ENCODE measurements at places on chromosomes 16 and 17. TPM values are rescaled to one million over a fixed set of nuclear protein-coding genes. Genes with fewer than 3 reads are reported as not detected.

Gene BCO1
- 0.14 TPM for total RNA-seq

Gene NACA2
- 0.19 TPM for total RNA-seq

Gene SLC38A8
- total RNA-seq = 0.57 TPM

Gene FOXJ1
- 0.52 TPM for total RNA-seq

Gene HP
- total RNA-seq = 5.3 TPM

Gene KRT24
- 0.14 TPM for total RNA-seq

Gene VPS35
- 80.2 TPM for total RNA-seq

DNA sequence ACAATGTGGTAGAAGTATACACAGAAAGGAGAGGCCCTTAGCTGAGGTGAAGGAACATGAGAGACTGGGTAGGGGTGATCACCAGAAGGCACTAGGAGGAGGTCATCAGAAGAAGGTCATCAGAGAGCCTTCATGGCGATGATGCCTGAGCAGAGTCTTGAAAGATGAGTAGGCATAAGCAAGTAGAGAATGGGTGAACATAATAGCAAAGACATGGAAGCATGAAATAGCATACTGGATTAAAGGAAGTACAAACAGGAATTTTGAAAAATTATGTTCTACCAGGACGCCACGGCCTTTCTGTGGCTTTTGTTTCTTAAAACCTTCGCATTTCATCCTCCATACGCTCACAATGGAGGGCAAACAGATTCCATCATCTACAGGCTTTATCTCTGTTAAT is 2.9 kb downstream of the IKZF3 start:
- H3K27me3 ChIP-seq = peaks cover 3% of the 10 kb centered on the region
- H3K27ac ChIP-seq = no peak overlapping the region
- no peak for DNase-seq
- H3K36me3 ChIP-seq = no peaks in the 10 kb centered on the region

GRCh38 chr17:64441772-64442540 is 7.0 kb upstream of the MILR1 start:
- H3K4me1 ChIP-seq = peaks cover 23% of the 10 kb centered on the region
- H3K4me3 ChIP-seq = no peak overlapping the region
- H3K36me3 ChIP-seq = no peaks in the 10 kb centered on the region
- peak overlapping the region; percentile 84 for H3K27ac ChIP-seq
- peak; percentile 45 for DNase-seq
- no peaks in the 10 kb centered on the region for H3K27me3 ChIP-seq

DNA sequence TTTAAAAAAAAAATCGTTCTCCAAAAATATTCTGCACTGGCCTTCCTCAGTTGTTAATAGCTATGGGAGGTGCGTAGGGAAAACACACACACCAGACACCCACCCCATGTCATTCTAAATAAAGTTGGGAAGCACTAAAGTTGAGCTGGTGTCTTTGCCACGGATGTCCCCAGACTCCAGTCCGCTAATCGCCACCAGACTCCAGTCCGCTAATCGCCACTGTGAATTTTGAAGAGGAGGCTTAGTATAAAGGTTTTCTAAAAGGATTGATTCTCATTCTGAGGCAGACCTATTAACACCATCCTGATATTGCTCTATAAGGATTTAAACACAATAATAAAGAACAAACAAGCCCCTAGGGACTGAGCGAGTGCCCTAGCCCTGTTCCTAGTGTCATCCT is 22.7 kb upstream of the CPSF4L start:
- no peak overlapping the region for H3K4me3 ChIP-seq

DNA sequence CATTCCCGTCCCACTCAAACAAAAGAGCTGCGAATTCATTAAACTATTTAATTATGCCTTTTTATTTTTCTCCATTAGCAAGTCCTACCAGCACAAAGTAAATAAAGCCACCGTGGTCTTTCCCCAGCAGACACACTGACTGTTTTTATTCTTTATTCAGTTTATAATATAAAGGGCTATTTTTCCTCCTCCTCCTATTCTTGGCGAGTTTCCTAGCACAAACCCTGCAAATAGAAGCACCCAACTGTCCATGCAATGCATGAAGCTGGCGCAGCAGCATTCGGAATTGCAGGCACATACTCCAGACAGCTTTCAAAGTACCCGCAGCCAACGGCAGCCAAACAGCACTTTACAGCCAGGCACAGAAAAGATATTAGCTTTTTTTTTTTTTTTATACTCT is 583.4 kb upstream of the PSMD7 start:
- H3K36me3 ChIP-seq = no peaks in the 10 kb centered on the region
- no peaks in the 10 kb centered on the region for H3K27me3 ChIP-seq
- no peak for DNase-seq
- H3K4me3 ChIP-seq = no peak overlapping the region
- no peak overlapping the region for H3K27ac ChIP-seq

DNA sequence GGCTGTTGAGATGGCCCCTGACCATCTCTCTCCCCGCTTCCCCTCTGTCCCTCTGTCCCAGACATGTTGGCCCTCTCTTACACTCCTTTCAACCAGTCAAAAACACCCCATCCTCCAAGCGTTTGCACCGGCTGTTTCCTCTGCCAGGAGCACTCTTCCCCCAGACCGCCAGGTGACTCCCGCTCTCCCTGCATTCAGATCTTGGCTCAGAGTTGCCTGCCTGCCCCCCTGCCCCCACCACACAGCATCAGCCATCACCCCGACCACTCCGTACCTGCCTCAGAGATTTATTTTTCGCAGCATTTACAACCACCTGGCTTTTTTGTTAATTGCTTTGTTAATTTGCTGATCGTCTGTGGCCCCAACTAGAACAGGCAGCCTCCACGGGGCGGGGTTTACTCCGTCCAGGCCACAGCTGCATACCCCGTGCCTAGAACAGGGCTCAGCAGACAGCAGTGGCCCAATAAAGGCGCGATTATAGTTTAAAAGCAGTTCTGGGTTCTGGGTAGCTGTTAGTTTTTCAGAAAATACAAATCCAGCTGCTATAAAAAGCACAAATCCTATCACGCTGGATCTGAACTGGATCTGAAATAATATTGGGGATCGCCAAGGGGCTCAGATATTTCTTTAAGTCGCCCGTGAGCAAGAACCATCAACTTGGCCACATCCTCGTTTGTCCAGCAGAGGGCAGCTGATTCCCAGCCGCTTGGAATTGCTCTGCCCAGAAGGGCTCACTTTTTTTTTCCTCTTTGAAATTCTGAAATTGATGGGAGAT is 173.6 kb downstream of the IRF8 start:
- H3K27me3 ChIP-seq = peaks cover 25% of the 10 kb centered on the region
- H3K36me3 ChIP-seq = no peaks in the 10 kb centered on the region
- DNase-seq = peak; percentile 0
- no peak overlapping the region for H3K4me3 ChIP-seq
- no peak overlapping the region for H3K27ac ChIP-seq
- no peaks in the 10 kb centered on the region for H3K4me1 ChIP-seq

DNA sequence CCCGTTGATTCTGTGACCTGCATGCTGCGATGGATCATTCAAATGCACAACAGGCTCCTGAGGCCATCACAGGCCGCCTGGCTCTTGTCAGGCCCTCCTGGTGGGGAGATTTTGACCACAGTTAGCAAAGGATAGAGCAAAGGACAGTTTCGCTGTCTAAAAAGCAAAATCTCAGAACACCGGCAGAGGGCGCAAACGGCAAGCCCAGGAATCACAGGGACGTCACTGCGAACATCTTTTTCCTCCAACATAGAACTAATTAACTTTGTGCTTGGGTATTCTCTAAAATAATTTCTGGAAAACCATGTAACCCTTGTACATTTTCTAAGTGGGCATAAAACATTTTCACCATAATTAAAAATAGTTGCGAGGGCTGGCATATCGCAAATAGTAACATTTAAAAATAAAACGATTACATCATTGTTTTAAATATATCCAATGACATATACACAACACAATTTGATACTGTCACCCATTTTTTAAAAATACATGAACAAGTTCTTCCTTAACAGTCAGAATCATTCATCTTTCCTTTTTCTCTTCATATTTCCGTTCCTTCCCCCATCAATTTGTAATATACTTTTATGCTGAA is 19.7 kb upstream of the SLC47A1 start:
- no peak overlapping the region for H3K27ac ChIP-seq
- peaks cover 18% of the 10 kb centered on the region for H3K27me3 ChIP-seq
- H3K36me3 ChIP-seq = no peaks in the 10 kb centered on the region
- H3K4me1 ChIP-seq = no peaks in the 10 kb centered on the region
- no peak overlapping the region for H3K4me3 ChIP-seq

DNA sequence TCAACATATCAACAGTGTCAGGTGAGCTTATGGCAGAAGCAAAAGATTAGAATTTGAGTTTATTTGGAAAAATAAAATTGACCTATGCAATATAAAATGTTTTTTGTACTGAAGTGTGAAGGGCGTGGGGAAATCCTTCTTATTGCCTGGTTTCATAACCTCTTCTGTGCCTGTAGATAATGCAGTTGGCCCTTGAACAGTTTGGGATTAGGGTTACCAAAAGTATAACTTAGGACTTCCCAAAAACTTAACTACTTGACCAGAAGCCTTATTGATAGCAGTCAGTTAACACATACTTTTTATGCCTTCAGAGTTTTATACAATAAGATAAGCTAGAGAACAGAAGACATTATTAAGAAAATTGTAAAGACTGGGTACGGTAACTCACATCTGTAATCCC is 66.0 kb downstream of the TMC6 start:
- peaks cover 32% of the 10 kb centered on the region for H3K36me3 ChIP-seq
- no peak overlapping the region for H3K4me3 ChIP-seq
- no peaks in the 10 kb centered on the region for H3K4me1 ChIP-seq
- H3K27ac ChIP-seq = no peak overlapping the region

- H3K4me1 ChIP-seq = peaks cover 16% of the 10 kb centered on the region
- no peak for DNase-seq
- peaks cover 6% of the 10 kb centered on the region for H3K27me3 ChIP-seq
- H3K36me3 ChIP-seq = no peaks in the 10 kb centered on the region
- H3K4me3 ChIP-seq = no peak overlapping the region
- no peak overlapping the region for H3K27ac ChIP-seq
Observed at GRCh38 chr16:2121853-2122252, 13.8 kb downstream of the PKD1 start.

DNA sequence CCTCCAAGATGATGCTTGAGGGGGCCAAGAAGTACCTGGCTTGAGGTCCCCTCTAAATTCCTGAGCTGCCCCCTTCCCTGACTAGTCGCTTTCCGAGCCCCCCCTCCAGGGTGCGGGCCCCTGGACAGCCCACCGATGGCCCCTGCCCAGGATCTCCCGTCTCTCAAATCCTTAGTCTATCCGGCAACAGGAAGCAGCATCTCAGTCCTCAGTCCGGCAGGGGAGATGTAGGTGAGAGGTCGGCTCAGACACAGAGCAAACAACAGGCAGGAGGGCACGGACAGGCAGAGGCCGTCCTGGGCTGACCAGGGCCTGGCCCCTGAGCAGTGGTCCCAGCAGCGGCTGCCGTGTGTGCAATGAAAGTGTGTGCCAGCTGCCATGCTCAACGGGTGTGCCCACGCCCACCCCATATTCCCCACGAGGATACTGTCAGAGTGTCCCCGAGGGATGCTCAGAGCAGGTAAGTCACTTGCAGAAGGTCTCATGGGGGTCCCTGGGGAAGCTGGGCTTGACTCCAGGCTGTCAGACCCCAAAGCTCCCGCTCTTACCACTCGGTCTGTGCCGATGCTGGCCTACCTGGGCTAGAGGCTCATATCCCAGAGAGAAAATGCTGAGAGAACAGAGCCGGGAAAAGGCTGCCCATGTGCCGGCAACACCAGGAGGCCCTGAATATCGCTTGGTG is 7.2 kb downstream of the SLC43A2 start:
- H3K4me3 ChIP-seq = no peak overlapping the region
- no peak for DNase-seq
- H3K4me1 ChIP-seq = peaks cover 3% of the 10 kb centered on the region
- peaks cover 31% of the 10 kb centered on the region for H3K36me3 ChIP-seq
- H3K27me3 ChIP-seq = no peaks in the 10 kb centered on the region

GRCh38 chr17:81801327-81801726 is 2.6 kb upstream of the GCGR start:
- no peaks in the 10 kb centered on the region for H3K36me3 ChIP-seq
- peaks cover 48% of the 10 kb centered on the region for H3K27me3 ChIP-seq
- no peak for DNase-seq
- H3K27ac ChIP-seq = no peak overlapping the region
- H3K4me1 ChIP-seq = no peaks in the 10 kb centered on the region
- H3K4me3 ChIP-seq = no peak overlapping the region

Data from thymus (tissue), 14 donors.